Activated CD8-positive, alpha-beta memory T cell treated with anti-CD3 and anti-CD28 coated beads for 1 hour (primary cell): ENCODE measurements at places on chromosomes 5 and 9.

- DNase-seq, result no peak
Observed at GRCh38 chr5:61603211-61603908, 271.3 kb downstream of the ZSWIM6 start.

GRCh38 chr9:5790923-5791322, 42.0 kb downstream of the ERMP1 start:
- no peak for DNase-seq

DNA sequence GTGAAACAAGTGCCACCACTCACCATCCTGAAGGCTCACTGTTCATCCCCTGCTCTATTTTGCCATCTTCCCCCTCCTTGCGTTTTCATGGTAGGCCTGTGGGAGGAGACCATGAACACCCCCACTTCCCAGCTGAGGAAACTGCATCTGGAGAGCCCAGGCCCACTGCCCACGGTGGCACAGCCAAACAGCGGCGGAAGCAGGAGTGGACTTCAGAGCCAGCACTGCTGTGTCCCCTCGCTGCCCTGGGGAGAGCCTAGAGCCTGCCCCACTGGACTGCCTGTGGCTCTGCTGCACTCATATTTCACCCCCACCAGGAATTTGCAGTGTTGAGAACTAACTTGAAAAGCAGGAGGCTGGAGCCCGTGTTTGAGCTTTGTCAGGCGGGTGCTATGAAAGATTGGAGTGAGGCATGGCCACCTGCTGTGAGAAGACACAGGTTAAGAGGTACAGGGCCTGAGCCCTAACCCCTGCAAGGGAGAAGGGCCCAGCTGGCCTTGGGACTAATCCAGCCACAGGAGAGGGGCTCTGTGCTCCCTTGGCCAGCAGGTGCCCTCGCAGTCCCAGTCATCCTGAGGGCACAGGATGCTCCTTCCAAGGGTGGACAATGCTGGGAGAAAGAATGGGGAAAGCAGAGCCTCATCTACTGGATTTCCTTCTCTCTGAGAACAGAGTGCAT, 79.0 kb downstream of the MACROH2A1 start:
- no peak for DNase-seq

GRCh38 chr9:130417602-130418001, 27.2 kb upstream of the ASS1 start:
- DNase-seq, result no peak

DNA sequence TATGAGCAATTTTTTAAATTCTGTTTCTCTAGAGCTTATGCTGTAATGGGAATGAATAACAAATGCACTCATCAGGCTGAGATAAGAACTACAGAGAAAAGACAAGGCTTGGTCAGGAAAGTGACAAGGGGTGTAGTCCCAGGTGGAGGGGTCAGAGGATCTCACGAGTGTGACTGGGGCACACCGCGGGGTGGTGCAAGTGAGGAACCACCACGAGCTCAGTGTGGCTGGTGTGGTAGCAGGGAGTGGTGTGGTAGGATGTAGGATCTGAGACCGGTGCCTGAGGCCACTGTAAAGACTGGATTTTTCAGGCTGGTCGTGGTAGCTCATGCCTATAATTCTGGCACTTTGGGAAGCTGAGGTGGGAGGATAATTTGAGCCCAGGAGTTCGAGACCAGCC, 9.0 kb downstream of the ANXA6 start:
- DNase-seq, result no peak

GRCh38 chr9:89431930-89432725, 65.8 kb downstream of the SEMA4D start:
- no peak for DNase-seq

DNA sequence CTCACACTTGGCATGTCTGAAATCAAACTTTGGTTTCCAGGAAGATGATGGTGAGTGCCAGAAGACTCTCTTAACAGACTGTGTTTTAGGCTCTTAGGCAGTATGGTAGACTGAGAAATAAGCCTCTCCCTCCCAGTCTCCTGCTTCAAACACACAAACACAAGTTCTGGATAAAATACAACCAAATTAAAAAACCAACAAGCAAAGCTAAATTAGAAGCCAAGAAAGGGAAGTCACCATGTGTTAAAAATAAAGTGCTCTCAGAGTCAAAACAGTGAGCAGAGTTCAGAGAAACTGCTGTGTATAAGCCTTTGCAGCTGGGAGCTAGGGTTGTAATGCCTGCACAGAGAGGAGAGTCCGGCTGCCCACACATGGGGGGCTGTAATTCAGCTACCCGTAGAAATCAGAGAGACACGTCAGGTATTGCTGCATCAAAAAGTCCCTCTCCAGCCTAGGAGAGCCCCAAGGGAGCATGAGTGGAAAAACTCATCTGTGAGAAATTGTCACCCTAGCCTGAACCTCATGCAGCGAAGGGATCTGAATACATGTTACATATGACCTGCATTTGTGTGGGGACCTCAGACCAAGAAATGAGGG, 62.6 kb downstream of the ANGPTL2 start:
- DNase-seq, result no peak

DNA sequence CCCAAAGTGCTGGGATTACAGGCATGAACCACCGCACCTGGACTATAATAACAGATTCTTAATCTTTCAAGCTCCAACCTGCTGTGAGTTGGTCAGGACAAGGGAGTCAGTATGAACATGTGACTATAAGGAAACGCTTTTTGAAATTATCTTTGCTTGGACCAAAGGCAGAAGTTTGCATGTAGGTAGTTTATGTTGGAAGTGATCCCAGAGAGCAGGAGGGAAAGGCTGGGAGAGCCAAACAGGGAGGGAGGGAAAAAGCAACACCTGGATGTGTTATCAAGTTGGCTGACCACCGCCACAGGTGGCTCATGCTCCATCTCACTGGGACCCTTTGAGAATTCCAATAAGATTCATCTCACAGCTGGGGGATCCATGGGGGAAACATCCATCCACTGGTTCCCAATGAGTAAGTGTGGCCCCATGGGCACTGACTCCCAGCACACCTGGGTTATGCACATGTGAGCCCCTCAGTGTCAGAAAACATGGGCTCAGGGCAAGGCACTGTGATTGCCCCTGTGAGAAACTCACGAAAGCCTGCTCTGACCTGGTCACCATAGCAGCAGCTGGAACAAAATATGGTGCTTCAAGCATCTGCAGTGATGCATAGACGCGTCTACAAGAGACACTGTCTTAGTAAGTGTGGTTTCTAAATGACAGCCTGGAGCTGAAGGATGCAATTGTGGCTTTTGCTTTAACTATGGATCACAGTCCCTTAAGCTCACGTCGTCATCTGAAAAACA, 62.1 kb downstream of the ARSB start:
- DNase-seq, result no peak

GRCh38 chr9:134635351-134636148, 6.1 kb upstream of the COL5A1 start:
- DNase-seq, result no peak

DNA sequence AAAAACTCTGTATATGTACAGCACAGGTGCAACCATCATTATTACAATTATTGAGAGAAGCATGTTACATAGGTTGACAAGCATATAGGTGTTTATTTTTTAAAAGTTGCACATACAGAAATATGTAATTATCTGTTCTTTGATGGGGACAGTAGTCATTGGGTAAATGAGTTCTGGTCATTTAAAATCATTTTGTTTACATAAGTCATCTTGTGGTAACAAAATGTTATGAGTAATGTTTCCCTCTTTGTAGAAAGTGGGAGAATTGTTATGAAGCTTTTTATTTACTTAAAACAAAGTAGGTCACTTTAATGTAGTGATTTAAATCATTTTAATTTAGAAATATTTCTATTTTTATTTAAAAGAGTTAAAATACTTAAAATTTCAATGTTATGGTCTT, 33.8 kb upstream of the FBXL17 start:
- no peak for DNase-seq

DNA sequence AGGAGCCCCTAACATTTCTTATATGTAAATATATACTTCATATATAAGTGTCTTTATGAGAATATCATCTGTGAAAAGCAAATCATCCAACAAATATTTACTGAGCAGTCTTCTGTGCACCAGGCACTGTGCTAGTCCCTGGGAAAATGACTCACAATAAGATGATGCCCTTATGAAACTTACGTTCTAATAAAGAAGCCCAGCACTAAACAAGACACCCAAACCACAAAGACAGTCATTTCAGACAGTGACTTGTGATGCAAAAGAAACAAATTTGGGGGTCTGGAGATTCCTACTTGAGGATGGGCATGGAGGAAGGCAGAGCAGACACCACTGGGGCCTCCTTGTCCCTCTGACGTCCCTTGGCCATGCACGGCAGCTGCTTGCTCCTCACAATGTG, 30.6 kb upstream of the PPP1R2B start:
- DNase-seq, result no peak

- no peak for DNase-seq
Observed at GRCh38 chr5:62376064-62376463, 27.6 kb downstream of the DIMT1 start.

GRCh38 chr5:159094745-159095144, 5.0 kb downstream of the EBF1 start:
- DNase-seq, result no peak

DNA sequence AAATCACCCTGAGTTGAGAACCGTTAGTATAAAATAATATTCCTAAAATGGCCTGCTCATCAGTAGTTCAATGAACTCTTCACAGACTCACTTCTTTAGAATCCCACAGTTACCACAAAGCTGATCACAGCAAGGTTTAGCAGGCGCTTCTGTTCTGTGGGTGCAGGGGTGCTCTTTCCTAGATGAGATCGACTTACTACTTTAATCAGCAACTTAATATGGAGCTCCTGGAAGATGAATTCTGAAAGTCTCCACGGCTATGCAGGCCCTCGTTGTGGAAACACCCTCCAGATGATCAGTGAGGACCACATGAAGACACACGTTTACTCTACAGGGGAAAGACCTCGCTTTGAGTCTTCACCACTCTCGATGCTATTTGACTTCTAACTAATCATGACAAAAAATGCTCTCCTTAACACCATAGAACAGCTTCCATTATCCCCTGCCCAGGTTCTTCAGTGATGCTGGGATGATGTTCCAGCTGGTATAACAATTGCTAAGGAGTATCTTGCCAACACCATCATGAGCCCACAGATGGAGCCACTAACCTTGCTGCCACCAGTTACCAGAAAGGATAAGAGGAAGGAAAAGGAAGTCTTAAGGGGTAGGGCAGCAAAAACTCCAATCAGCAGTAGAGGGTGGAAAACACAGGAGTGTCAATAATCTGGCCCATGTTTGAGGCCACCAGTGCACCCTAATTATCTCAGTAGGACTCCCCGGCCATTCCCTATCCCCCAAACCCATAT, 17.9 kb upstream of the GPX8 start:
- DNase-seq, result no peak

DNA sequence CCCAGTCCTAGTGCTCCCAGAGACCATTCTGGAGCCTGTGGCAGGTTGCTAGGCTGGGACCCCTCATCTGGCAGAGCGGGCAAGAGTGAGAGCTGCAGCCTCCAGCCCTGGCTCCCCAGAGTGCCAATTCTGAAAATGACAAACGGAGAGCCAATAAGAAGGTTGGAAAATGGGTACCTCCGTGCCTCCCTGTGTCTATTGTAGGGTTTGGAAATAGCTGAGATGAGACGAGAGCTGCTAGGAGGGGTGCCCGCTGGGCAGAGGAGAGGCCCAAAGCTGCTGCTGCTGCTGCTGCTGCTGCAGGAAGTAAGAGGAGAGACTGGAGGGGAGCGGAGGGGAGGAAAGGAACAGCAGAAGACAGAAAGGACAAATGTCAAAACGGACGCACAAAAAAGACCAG, 36.0 kb upstream of the FUBP3 start:
- DNase-seq, result no peak

- no peak for DNase-seq
Observed at GRCh38 chr9:129375845-129376244, 197.8 kb upstream of the IER5L start.

GRCh38 chr9:19479874-19480273, 71.1 kb downstream of the ACER2 start:
- DNase-seq, result no peak

DNA sequence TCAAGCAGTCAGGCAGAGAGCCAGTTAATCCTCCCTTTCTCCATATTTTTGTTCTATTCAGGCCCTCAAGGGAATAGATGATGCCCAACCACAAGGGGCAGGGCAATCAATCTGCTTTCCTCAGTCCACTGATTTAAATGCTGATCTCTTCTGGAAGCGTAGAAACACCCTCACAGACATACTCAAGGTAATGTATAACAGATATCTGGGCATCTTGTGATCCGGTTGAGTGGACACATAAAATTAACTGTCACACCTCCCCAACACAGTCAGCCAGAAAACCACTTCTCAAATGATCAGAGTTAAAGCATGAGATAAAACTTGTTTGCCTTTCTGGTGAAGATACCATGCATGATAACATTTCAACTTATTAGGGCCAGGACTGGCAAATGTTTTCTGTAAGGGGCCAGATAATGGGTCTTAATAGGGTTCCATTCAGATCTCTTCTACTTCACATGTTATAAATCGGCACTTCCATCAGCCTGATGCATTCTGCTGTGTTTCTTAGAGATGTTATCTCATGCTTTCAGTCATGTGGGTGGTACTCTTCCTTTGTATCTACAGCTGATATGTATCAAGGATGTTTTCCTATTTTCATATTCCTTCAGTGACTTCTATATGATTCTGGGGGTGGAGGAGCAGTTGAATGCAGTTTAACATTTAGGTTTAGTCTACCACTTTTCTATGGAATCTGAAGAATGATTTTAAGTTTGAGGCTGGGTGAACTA, 58.9 kb upstream of the CNTLN start:
- no peak for DNase-seq

DNA sequence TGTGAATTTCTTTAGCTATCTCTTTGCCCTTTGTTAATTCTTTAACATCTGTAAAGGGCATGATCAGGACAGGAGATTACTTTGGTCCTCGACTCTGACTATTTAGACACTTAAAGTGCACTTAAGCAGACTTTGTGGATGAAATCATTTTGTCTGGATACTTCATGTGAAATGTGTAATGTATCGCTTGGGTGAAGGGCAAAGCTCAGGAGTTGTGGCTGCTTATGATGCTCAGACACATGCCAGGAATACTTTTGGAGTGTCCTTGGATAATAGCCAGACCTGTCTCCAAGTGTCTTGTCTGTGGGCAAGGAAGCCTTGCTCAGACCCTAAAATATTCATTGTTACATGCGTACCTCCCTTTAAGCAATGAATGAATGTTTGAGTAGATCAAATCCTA, 87.8 kb downstream of the RAI14 start:
- DNase-seq, result no peak

DNA sequence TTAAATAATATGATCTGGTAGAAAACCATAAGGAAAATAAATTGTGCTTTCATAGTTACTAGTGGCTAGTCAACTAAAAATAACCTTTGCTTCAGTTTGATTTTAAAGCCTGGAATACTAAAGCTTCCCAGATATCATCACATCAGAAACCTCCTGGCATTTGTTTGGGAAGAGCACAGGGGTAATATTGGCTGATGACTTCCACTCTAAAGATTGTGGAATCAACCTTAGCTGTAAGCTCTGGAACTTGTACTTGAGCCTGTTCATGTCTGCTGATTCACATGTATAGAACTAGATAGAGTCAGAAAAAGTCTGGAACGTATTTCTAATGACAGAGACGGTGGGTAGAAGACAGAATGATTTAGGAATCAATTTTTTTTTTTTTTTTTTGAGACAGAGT, 345.0 kb downstream of the CWC27 start:
- DNase-seq, result no peak

DNA sequence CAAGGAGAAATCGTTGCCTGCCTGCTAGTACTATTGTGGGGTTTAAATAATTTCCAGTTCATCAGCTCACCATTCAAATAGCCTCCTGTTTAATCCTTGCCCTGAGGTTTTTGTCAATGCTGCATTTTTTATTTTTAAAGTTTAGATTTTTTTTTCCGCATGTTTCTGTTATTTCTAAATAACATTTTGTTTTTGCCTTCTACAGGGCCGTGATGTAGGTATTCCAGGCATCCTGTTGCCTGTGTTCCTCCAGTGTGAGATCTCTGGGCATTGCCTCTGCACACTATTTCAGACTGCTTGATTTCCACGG, 124.3 kb downstream of the HSD17B3 start:
- DNase-seq, result no peak

GRCh38 chr9:125835655-125836054, 88.5 kb downstream of the PBX3 start:
- DNase-seq, result no peak
